MCF 10A (cell line): ENCODE measurements at places on chromosomes 11 and 22. TPM values are rescaled to one million over a fixed set of nuclear protein-coding genes. Genes with fewer than 3 reads are reported as not detected.

Gene RNF215
- 18.4 and 19.6 TPM in 2 replicates for total RNA-seq

Gene PGA5
- not detected in 2 replicates for total RNA-seq

Gene BIRC3
- total RNA-seq = 91.6 and 124 TPM in 2 replicates

Gene ELMOD1
- total RNA-seq = not detected in 2 replicates

Gene TIGD3
- total RNA-seq = 0.14 TPM in 1 of 2 replicates, not detected in the other

Gene DRG1
- total RNA-seq = 84.8 and 101 TPM in 2 replicates

Gene CRYBB2
- total RNA-seq = 0.52 and 0.68 TPM in 2 replicates

Gene CCS
- 25.8 and 34.4 TPM in 2 replicates for total RNA-seq

Gene MMP8
- total RNA-seq = 0.12 TPM in 1 of 2 replicates, not detected in the other

Gene GGTLC2
- total RNA-seq = not detected in 2 replicates

Gene CCDC34
- 9.0 and 11.1 TPM in 2 replicates for total RNA-seq

Gene DDX6
- total RNA-seq = 111 and 143 TPM in 2 replicates

Gene CD82
- total RNA-seq = 50.9 and 114 TPM in 2 replicates

Gene UPK3A
- total RNA-seq = not detected in 2 replicates

Gene LRRC74B
- not detected in 2 replicates for total RNA-seq

Gene MAPK8IP1
- 1.8 and 2.2 TPM in 2 replicates for total RNA-seq

Gene MAML2
- 5.3 and 8.6 TPM in 2 replicates for total RNA-seq

Gene IGSF22
- total RNA-seq = not detected in 2 replicates

Gene C22orf42
- total RNA-seq = not detected in 2 replicates

Gene BRSK2
- total RNA-seq = 0.34 and 0.44 TPM in 2 replicates

Gene CDC42EP1
- total RNA-seq = 86.0 and 148 TPM in 2 replicates

Gene POLD3
- total RNA-seq = 19.5 and 27.1 TPM in 2 replicates

Gene ELFN2
- 4.2 and 5.1 TPM in 2 replicates for total RNA-seq

Gene GGTLC3
- not detected in 2 replicates for total RNA-seq

Gene HTR3A
- total RNA-seq = not detected in 2 replicates

Gene C11orf86
- not detected in 2 replicates for total RNA-seq

Gene C1QTNF5
- not detected in 2 replicates for total RNA-seq

Gene SCUBE2
- 0.29 and 0.93 TPM in 2 replicates for total RNA-seq

Gene WBP2NL
- 0.66 and 1.1 TPM in 2 replicates for total RNA-seq

Gene KCNJ1
- not detected in 2 replicates for total RNA-seq

Gene C22orf23
- total RNA-seq = not detected in 2 replicates

Gene SLC25A45
- total RNA-seq = 3.9 and 4.9 TPM in 2 replicates

Gene EFCAB6
- 0.40 and 0.93 TPM in 2 replicates for total RNA-seq

Gene PANX2
- total RNA-seq = 0.77 and 2.7 TPM in 2 replicates

Gene TMEM191B
- not detected in 2 replicates for total RNA-seq

Gene CNGA4
- not detected in 2 replicates for total RNA-seq

Gene CTSW
- not detected in 2 replicates for total RNA-seq

Gene PLAAT5
- total RNA-seq = not detected in 2 replicates

Gene PLA2G6
- total RNA-seq = 37.5 and 40.3 TPM in 2 replicates

Gene SLC6A5
- not detected in 2 replicates for total RNA-seq
